ENCODE measurements at places on chromosomes 6 and 20.
A peak's percentile ranks its signal among the peaks of the same experiment; 100 is the strongest.

DNA sequence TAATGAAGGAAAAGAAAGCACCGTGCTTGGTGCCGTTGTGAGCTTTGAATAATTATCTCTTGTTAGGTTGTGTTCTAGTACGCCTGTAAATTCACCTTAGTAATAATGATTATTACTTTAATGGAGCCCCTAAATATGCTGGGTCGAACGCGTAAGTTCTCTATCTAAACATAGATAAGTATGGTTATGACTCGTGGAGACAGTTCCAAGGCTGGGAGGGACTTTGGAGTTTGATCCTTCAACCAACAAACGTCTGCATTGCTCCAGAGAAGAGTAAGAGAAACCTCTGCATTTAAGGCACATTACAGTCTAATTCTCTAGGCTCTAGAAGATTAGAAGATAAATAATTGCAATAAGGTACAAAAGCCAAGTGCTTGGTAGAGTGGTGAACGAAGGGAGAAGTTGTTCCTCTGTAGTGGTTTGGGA, 514 bp downstream of the ACOT13 start:
- no peak for DNase-seq

DNA sequence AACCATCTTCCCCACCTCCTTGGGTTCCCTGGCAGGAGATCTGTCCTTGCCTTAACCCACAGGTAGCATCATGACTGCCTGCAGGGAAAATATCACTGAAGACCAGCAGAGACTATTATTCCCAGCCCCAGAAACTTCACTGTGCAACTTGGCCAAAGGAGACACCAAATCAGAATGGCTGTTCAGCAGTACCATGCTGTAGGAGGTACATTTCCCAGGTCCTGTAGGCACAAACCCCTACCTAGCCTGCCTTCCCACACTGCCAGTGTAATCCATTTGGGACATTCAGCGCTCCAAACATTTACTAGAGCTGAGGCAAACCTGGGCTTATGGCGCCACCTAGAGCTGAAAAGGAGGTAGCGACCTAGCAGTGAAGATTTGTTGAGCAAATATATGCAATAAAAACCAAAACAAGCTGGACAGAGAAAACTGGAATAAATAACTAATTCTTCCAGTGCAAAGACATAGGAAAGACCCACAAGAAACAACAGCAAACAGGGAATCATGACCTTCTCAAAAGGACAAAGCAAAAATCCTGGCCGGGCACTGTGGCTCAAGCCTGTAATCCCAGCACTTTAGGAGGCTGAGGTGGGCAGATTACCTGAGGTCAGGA, 60.3 kb downstream of the VTA1 start:
- peak; percentile 15 for DNase-seq

DNA sequence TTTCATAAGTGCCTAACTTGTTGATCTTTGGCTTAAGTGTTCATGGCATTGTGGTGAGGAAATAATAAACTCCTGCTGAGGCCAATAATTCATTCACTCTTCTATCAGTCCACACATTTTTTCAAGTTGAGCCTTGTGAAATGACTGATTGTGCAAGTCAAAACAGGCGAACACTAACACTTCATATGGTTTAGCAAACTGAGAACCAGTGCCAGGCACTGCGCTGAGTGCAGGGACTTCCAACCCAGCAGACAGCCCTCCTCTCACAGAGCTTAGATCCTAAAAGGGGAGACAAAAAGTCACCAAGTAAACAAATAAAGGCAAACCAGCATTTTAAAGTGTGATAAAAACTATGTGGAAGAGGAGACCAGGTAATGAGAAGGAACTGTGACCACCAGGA, 435.0 kb downstream of the PTPRT start:
- no peak for DNase-seq

GRCh38 chr6:89492025-89492640, 59.2 kb downstream of the ANKRD6 start:
- peak; percentile 42 for DNase-seq

DNA sequence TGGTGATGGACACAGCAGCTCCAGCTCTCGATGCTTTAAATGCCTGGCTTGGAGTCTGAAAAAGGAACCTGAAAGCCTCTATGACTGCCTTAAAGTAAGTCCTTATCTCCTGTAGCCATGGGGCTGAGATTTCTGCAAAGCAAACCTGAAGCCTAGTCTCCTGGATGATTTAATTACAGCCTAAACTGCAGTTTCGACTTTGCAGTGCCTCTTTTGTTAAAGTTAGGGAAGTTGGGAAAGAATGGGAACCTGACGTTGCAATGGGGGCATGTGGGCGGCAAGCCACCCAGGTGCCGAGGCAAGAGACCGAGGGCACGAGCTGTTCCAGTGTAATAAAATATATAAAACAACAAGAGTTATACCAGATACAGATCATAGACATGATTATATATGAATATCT, 11.7 kb upstream of the TCFL5 start:
- DNase-seq = no peak

- no peak for DNase-seq
These were observed 428.0 kb downstream of the DHX35 start for GRCh38 chr20:39390186-39390585.

All from SHP77 treated with DMSO at 0.1 percent for 48 hours (cell line).